ENCODE measurements at places on chromosomes 4 and X.

DNA sequence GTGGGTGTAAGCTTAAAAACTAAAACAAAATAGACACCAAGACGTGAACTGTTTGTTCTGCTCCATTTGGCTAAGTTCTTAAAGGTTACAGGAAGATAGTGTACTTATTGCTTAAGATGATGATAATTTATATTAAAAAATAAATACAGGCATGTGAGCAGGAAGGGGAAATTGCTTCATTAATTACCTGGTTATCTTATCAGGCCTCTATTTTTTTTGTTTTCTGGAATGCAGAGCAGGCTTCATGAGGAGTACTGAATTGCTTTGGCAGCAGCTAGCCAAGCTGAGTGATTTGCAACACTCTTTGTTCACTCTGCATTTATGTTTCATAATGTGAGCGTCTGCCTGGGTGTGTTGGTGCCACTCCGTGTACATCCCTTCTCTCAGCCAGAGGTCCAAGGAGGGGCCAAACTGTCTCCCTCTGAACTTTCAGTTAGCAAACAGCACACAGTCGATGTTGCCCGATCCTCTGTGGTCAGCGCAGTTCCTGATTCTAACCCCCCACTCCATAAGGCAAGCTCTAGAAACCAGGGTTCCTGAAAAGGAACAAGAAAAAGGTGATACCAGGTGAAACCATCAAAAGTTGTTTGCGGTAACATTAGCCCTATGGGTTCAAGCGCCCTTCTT is 348.2 kb downstream of the SPRY1 start:
- no peak for DNase-seq

DNA sequence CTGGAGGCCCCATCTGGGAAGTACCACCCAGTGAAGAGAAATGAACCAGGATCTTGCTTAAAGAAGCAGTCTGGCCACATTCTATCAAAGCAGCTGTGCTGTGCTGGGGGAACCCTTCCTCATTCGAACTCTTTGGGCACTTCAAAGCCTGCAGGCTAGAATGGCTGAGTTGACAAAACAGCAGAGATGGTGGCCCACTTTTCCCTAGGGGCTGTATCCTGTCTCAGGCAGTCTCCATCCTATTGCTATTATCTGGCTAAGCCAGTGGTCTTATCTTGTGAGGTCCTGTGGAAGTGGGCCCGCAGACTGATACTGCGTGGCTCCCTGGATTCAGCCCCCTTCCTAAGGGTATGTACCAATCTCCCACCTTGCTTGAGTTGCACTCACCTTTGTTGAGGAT is 114.3 kb downstream of the VSIG4 start:
- DNase-seq = no peak

DNA sequence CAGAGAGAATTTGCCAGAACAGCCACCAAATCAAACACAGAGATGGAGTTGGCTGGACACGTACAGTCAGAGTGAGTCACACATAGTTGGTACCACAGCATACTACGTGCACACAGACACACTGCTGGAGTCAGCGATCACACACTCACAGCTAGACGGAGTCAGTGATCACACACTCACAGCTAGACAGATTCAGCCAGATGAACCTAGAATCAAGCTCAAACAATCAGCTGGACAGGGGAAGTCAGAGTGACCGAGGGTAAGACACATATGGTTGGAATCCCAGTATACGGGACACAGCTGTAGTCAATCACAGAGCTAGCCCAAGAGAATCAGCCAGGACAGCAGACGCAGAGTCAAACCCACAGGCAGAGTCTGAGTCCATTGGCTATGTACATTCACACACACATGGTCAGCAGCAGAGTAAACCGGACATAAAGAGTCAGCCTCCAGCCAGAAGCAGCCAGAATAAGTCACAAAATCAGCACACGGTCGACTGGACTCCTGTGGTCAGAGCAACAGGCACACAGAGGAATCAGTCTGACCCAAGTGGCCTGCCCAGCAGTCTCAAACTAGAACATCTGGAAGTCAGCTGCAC is 4.6 kb downstream of the SLC38A5 start:
- DNase-seq = no peak

DNA sequence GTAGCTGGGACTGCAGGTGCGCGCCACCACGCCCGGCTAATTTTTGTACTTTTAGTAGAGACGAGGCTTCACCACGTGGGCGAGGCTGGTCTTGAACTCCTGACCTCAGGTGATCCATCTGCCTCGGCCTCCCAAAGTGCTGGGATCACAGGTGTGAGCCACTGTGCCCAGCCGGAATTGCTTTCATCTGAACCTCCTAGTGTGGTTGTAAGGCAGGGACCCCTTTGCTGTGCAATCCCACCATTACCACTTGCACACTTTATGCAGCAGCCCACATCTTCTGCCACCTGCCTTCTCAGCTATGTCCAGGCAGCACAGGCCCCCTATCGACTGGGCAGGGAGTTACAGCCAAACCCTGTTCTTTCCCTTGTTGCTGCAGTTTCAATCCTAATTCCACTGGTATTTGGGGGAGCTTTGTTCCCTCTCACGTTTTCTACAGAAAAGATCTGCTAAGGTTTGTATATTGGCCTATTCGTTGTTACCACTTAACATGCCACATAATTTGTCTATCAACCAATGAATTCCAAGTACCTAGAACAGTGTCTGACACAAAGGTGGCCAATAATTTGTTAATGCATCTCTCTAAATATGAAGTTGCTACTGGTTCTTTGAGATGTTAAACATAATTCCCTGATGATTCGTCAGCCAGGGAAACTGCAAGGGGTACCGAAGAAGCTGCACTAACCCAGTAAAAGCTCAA is 6.5 kb downstream of the RPL39 start:
- peak; percentile 45 for DNase-seq

GRCh38 chrX:148284056-148284455 is 216.4 kb upstream of the AFF2 start:
- DNase-seq = no peak

DNA sequence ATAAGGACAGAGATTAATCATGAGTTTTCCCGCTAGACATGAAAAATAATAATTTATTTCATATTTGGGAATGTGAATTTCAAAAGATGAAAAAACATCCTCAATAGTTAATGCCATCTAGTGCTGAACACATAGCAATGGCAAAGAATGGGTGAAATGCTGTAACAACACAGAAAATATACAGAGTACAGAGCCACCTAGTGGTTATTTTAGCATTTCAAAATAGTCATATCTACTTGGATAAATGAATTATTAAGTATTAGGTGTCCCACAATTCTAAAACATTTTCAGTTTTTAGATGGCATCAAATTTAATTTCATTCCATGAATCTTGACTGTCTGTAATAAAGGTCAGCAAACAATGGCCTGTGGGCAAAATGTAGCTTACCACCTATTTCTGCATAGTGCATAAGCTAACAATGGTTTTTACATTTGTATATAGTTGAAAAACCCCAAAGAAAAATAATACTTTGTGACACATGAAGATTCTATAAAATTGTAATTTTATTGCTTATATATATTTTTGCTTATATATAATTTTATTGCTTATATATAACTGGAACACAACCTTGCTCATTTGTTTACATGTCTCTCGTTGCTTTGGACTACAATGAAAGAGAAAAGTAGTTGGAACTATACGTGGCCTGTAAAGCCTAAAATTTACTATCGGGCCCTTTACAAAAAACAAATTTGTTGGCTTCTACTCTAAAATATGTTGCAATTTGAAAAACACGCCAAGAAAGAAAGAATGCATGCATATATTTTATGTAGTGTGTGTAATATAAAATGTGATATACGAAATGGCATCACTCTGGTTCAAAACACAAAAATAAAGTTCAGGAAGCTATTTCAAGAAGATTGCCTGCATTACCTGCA is 99.1 kb upstream of the FAM47C start:
- no peak for DNase-seq

DNA sequence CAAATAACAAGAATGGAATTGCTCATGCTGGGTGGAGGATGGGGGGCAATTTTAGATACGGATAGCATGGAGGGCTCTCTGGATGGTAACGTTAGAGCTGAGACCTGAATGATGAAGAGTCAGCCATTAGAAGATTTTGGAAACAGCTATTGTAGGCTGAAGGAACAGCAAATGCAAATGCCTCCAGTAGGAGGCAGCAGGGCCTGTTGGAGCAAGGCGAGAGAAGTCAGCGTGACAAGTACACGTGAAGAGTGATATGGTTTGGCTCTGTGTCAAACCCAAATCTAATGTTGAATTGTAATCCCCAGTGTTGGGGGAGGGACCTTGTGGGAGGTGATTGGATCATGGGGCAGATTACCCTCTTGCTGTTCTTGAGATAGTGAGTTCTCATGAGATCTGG is 59.3 kb upstream of the SOD3 start:
- no peak for DNase-seq

DNA sequence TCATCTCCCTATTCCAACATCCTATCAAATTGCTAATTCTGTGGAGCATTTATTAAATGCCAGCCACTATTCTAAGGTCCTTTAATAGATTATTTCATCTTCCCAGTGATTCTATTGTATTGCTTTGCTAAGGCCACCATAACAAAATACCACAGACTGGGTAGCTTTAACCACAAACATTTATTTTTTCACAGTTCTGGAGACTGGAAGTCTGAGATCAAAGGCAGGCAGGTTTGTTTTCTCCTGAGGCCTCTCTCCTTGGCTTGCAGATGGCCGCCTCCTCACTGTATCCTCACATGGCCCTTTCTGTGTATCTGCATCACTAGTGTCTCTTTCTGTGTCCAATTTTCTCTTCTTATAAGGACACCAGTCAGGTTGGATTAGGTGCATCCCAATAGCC is 64.5 kb downstream of the CPE start:
- DNase-seq = no peak

GRCh38 chr4:3336382-3337356 is 43.8 kb downstream of the RGS12 start:
- no peak for DNase-seq

DNA sequence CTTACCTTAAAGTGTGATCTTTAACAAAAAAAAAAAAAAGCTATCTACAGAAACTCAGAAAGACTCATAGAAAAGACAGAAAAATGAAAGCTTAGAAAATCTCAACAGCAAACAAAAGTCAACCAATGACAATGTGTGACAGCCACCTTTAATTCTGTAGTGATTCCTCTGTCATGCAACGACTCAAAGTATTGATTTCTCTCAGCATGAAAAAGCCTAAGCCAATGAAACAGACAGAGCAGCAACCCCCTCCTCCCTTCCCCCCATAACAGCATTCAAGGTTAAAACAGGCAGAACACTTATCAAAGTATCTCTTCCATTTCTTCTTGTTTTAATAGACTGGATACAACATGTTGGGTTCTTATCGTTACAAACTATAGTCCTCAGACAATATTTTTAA is 112.5 kb downstream of the MAB21L2 start:
- no peak for DNase-seq

DNA sequence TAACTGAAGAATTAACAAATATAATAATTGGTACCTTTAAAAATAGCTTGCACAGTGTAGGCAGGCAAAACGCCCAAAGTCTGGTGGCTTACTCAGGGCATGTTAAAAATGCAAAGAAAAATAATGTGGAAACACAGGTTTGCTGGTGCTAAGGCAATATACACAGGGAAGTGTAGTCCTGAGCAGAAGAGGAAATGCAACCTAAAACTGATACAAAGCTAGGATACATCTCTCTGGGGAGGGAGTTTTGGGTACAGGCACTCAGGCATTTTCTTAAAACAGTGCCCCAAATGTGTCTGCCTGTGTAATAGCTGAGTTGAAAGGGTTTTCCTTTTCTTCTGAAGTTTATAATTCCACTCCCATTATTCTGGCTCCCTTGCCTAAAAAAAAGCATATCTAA is 47.4 kb downstream of the TMPRSS11E start:
- no peak for DNase-seq

GRCh38 chr4:32855622-32856021 is 2135.5 kb downstream of the PCDH7 start:
- DNase-seq = no peak

GRCh38 chr4:152485726-152486276 is 50.1 kb downstream of the FBXW7 start:
- DNase-seq = no peak

DNA sequence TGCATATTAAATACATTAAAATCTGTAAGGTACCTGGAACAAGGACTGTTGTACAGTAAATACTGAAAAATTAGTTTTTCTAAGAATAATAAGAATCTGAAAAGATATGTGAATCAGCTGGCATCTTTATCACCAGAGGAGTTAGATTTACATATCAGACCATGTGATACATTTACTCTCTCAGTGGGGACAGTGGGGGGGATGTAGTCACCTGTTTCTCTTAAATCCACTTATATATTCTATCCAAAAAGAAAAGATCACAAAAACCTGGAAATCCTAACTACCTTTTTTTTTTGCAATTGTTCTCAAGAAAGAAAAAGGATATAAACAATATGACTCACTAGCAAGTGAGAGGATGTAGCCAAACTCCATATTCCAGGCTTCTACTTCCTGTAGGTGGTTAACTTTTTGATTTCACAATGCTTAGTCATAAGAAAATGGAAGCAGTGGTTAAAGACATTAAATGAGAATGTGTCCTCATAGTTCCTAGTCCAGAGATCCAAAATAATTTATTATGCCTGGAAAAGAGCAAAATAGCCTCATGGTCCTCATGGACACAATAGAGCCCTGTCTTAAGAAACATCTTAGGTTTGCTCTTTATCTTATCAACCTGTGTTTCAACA is 22.5 kb upstream of the MYOZ2 start:
- DNase-seq = no peak

DNA sequence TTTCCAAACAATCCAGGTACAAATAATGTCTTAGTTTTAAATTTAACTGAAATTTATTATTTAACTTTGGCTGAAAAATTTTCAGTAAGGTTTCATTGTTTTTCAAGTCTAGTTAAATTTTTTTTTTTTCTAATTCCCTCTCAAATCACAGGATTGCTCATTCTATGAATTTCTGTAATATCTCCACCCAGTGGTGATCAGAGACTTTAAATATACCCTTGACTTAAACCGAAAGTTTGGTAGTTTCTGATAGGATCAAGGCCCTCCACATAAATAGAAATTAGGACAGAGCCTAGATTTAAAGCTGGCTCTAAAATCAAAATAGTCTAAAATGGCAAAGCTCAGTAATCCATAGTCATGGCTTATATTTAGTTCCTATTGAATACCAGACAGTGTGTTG is 175.4 kb downstream of the TBCK start:
- no peak for DNase-seq

GRCh38 chrX:107398115-107398514 is 51.3 kb upstream of the FRMPD3 start:
- no peak for DNase-seq

DNA sequence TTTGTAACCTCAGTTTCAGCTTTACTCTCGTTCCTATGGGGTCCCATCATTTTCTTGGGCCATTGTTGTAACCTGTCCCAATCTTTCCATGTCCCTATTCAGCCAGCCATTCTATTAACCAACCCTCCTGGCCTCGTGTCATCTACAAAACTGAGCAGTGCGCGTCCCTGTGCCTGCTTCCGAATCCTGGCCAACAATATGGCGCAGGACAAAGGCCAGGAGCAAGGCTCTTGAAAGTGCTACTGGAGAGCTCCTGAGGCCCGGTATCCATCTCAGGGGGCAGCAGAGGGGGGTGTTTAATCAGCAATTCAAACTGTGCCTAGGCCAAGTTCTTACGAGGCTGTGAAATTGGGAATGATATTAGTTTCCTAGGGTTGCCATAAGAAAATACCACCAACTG is 41.2 kb upstream of the APLN start:
- no peak for DNase-seq

Data from SK-N-DZ (cell line).